Epithelial cell of proximal tubule (primary cell): ENCODE measurements at places on chromosomes 3 and 15.

DNA sequence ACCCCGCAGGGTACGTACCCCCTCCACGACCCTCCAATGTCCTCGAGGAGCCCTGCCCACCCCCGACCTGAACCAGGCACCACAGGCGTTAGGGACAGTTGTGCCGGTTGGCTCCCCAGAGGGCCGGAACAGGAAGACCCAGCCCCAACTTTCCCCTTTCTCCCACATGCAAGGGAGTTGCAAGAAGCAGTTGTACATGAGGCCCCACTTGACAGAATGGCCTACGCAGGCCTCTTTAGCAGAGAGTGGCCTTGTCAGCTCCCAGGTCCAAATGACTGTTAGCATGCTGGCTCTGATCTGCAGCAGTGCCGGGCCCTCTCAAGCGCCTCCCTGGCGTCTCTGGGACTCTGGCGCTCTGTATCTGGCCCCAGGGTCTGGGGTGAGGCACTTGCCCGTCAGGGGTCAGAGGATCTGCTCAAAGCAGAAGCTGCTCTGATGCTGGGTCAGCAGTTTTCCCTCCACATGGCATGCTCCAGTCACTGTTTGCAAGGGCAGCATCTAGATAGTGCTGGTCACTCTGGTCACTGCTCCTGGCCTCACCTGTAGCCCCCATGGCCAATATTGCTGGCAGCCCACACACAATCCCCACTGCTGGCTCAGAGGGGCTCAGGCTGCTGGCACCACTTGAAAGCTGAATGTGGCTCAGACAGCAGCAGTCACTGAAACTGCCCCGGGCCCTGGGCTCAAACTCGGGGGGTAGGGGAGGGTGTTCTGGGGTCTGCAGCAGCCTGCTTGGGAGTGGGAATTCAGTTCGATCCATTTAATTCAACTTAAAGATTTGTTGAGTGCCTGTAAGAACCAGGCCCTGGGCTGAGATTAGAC is 254.5 kb downstream of the FAM43A start:
- DNase-seq: no peak

DNA sequence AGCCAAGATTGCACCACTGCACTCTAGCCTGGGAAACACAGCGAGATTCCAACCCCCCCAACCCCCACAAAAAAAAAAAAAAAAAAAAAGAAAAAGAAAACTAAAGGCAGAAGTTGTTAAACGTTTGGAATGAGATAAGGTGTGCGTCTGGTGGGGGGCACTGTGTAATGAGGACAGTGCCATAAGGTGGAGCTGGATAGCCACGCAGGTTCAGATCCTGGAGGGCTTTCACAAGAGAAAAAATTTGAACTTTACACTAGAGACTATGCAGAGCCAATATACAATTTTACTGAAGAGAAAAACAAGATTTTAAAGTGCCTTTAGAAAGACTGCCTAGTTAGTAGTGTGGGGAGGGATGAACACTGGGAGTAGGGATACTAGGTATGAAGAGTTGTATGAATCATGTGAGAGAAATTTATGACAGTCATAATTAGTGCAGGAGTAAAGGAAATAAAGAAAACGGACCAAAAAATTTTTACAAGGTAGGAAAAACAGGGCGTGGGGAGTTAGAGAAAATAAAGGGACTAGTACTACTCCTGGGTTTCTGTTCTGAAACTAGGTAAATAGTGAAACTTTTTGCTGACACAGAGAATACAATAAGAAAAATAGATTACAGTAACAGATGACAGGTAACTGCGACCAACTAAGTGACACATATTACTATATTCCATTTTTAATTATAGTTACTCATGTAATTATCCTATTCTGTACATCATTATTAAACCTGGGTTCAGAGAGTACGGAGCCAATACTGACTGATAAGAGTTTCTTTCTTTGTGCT is 108.1 kb downstream of the PEAK1 start:
- DNase-seq: no peak

DNA sequence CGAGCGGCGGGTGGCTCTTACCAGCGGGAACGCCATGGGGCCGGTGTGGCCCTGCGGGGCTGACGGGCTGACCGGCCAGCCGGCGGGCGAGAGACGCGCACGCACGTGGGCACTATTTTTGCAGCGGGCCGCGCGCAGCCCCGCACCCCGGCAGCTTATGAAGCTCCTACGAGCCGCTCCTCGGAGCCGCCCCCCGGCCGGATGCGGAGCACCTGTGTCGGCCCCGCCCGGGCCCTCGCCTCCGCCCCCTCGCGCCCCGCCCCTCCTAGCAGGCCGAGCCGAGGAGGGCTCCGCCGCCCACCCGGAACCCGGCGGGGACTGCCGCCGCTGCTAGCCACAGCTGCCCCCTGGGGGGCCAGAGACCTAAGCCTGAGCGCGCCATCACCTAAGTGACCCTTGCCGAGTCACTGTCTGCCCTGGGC is 683 bp upstream of the CPEB1 start:
- DNase-seq: no peak

DNA sequence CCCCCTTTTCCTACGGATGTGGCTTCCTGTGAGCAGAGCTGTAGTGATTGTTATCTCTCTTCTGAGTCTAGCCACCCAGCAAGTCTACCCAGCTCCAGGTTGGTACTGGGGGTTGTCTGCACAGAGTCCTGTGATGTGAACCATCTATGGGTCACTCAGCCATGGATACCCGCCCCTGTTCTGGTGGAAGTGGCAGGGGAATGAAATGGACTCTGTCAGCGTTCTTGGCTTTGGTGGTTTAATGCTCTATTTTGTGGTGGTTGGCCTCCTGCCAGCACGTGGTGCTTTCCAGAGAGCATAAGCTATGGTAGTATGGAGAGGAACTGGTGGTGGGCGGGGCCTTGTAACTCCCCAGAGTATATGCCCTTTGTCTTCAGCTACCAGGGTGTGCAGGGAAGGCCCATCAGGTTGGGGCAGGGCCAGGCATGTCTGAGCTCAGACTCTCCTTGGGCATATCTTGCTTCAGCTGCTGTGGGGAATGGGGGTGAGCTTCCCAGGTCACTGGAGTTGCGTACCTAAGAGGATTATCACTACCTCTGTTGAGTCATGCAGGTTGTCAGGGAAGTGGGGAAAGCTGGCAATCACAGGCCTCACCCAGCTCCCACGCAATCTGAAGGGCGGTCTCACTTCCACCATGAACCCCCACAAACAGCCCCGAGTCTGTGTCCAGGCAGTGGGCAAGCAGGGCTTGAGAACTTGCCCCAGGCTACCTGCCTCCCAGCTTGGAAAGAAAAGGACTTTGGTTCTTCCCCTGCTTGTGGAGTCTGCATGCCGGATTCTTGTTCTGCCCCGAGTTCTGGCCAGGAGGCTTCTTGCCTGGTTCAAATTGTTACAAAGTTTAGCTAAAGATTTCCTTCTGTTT is 9.0 kb upstream of the ADGRG7 start:
- no peak for DNase-seq

DNA sequence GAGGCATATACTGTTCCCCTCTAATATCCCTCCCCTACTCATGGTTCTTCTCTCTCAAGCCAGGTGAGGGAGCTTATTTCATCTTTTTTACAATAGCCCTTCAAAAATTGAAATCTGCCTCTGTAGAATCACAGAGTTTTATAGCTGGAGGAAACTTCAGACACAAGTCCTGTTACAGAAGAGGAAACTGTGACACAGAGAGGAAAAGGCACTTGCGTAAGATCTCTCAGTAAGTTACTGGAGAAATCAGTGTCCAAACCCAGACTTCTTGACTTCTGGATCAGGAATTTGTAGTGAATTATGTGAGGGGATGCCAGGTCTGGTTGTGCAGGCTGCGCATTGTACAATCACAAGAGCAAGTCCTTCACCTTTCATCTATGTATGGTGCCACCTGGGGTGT is 4.6 kb downstream of the FGD5 start:
- DNase-seq: no peak

GRCh38 chr15:73325191-73325861 is 43.4 kb downstream of the HCN4 start:
- no peak for DNase-seq

DNA sequence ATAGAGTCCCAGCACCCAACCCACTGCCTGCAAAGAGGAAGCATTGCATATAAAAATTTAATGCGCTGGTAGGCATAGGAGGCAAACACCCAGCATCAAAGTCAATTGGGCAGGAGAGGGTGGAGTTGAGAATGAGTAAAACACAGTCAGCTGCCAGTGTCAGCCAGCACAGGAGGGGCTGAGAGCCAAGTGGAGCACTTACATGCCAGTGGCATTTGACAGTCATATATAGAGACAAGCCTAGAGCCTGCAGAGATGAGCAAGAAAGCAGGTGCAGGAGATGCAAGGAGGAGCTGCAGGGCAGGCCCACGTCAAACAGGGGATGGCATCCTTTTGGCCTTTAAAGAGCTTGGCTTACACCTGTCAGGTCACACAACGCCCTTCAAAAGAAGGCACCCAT is 27.6 kb upstream of the ZFAND6 start:
- DNase-seq: no peak

DNA sequence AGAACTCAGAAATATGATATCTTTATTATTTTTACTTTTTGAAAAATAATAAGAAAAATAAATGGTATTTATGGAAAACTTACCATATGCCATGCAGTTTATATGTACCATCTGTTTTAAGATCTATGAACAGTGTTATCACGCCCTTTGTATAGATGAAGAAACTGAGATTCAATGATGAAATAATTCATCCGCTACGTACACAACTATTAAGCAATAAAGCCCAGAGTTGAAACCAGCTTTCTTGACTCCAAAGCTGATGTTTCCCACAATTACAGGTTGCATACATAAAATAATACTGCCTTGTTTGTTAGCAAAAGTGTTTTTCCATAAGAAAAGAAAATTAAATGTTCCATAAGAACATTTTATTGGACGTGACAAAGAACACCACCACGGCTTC is 67.2 kb upstream of the BCL6 start:
- no peak for DNase-seq

GRCh38 chr15:76823890-76824289 is 81.2 kb downstream of the SCAPER start:
- no peak for DNase-seq

DNA sequence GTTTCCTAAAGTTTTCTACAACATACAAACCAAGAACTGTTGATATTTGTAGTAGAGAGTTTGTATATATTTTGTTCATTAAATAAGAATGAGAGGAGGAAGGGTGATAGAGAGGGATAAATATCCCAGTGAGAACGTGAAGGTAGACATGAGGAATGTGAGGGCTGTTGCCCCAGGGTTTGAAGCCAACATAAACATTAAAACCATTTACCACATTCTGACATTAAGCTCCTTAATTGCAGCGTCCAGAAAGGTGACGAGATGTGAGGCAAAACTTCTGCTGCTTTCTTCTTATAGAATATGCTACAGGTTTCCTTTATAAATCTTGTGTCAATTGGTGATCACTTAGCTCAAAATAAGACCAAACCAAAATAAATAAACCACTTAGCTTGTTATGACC is 267.8 kb upstream of the CNTN4 start:
- no peak for DNase-seq

GRCh38 chr15:71592203-71592602 is 218.2 kb upstream of the NR2E3 start:
- no peak for DNase-seq

DNA sequence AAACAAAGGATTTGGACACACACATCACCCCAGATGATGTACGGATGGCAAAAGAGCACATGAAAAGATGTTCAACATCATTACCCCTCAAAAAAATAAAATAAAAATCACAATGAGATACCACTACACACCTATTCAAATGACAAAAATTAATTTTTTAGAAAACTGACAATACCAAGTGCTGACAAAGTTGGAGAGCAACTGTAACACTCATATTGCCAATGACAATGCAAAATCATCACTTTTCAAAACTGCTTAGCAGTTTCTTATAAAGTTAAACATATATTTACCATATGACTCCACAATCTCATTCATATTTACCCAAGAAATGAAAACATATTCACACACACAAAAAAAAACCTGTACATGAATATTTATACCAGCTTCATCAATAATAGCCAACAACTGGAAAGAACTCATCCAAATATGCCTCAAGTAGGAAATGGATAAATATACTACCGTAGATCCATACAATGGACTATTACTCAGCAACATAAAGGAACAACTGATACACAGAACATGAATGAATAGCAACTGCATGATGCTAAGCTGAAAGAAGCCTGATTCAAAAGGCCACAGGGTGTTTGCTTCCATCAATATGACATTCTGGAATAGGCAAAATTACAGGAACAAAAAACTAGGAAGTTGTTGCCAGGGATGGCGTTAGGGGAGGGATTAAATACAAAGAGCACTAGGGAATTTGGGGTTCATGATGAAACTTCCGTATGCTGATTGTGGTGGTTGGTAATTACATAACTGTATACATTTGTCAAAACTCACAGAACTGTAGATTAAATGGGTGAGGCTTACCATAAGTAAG is 1.3 kb downstream of the FSIP1 start:
- no peak for DNase-seq

DNA sequence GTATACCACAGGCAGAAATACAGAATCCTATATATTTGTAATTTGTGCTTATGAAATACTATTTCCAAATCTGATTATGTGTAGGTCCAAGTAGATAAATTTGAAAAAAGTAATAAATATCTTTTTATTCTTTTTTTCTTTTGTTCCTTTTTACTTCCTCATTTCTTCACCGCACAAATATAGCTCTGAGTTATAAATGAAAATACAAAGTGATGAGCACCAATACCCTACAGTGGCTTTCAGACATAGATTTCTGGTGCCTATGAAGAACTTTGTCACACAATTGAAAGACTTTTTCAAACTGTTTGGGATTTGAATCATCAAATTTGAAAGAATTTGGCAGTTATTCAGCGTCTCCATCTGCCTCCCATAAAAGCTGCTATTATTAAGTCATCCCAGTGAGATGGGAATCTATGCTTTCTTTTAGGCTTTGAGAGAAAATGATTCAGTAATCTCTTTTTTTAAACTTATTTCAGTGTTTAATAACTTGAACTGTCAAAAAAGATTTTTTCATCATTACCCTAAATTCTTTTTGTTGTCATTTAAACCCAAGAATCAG is 363.6 kb upstream of the GOLIM4 start:
- DNase-seq: no peak

GRCh38 chr15:73849641-73850040 is 23.7 kb upstream of the TBC1D21 start:
- DNase-seq: no peak

GRCh38 chr3:144643771-144644198 is 672.2 kb downstream of the DIPK2A start:
- DNase-seq: no peak

- no peak for DNase-seq
Observed at GRCh38 chr15:64792282-64792681, 16.9 kb upstream of the RBPMS2 start.

GRCh38 chr3:27285668-27286067 is 83.5 kb downstream of the NEK10 start:
- no peak for DNase-seq

DNA sequence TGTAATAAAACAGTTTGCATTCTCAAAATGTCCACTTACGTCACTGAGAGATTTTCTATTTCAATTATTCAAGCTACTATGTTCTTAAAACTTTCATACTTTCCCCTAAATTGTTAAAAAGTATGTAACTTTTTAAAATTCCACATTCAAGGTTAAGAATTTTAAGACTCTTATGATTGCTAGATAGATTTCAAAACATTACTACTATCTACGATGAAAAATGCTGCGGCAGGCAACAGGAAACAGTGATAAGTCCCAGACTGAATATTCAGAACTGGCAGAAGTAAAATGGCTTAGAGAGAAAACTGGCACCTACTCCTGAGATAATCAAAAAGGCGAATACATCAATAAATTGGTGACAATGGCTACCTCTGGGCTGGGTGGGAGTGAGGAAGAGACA is 16.2 kb downstream of the ATP13A3 start:
- no peak for DNase-seq
